Lung microvascular endothelial cell (primary cell): ENCODE measurements at places on chromosomes 4 and X.

GRCh38 chr4:8691151-8691775 lies 98.7 kb downstream of the CPZ start:
- DNase-seq = no peak

- peak; percentile 71 for DNase-seq
Measured at GRCh38 chrX:57156397-57157049, 19.3 kb upstream of the SPIN2A start.

DNA sequence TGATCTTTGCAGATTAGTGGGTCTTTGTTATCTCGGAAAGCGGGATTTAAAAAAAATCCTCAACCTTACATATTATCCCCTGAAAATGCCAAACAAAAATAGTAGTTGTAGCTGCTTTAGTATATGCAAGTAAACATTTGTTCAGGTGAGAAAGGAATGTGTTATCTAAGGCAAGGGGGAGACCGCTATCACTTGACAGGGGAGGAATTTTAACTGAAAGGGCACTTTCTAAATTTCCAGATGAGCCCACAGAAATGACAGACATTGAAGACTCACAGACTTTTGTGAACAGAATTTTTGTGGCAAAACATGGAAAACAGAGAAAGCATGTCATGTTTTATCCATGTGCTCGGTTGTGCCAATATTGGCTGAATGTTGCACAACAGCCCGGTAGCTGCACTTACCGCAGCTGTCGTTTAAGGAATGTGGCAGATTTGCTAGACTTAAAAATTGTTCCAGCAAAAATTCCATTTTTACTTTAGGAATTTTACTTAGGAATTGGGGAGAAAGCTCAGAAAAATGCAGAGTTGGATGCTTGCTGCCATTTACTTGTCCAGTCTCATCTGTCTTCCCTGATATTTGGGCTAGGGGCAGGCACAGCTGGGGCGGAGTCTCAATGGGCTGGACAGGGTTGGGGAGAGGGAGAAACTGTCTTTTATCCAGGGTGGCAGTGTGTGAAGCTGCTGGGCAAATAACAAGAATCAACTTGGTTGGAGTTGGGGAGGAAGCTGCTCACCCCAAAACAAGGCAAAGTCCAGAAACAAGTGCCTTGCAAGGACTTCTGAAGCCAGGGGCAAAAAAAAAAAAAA lies 94.6 kb upstream of the RPS6KA3 start:
- no peak for DNase-seq

DNA sequence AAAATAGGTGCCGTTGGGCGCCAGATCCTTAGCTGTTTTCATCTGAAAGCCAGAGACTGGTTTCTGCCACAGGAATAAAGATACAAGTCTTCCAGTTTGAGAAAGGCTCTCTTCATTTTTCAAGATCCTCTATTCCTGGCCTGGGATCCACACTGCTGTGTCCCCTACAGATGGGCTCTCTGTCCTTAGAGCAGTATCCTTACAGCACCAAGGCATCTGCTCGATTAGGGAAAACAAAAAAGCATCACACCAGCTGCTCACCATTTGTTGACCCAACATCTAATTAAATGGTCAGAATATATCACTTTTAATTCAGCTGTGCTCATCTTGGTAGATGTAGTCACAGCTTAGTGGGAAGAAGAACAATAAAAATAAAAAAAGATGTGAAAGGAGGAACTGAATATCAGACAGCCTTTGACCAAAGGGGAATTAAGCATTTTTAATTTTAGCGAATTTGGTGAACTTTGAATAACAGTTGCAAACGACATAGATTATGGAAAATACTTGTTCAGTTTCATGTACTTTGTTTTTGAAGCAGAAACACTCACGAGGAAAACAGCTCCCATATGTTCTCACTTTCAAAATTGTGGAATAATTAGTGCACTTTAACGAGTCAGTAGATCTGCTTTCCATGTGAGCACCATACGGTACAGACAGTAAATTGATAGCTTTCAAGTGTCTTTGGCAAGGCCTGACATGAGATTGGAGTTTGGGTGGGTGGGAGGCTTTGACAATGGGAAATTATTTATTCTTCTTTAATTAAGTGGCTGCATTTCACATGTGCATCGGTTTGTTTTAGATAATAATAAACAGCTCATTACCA lies 148.4 kb upstream of the CLNK start:
- no peak for DNase-seq

DNA sequence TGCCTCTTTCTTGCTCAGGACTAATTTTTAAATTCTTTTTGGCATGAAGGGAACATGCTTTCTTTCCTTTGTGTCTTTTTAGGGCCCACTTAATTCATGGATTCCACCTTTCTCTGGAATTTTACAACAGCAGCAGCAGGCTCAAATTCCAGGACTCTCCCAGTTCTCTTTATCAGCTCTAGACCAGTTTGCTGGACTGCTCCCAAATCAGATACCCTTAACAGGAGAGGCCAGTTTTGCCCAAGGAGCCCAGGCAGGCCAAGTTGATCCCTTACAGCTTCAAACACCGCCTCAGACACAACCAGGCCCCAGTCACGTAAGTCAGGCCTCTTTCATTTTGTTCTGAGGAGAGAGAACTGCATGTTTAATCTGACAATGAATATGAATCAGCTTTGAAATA lies 2.3 kb downstream of the ODAM start:
- DNase-seq = no peak

- no peak for DNase-seq
Measured at GRCh38 chr4:109690690-109691410, 12.4 kb downstream of the CASP6 start.

- peak; percentile 37 for DNase-seq
Measured at GRCh38 chr4:16056681-16057385, 27.0 kb downstream of the PROM1 start.

GRCh38 chrX:123603491-123603890 lies 129.4 kb downstream of the THOC2 start:
- DNase-seq = no peak

DNA sequence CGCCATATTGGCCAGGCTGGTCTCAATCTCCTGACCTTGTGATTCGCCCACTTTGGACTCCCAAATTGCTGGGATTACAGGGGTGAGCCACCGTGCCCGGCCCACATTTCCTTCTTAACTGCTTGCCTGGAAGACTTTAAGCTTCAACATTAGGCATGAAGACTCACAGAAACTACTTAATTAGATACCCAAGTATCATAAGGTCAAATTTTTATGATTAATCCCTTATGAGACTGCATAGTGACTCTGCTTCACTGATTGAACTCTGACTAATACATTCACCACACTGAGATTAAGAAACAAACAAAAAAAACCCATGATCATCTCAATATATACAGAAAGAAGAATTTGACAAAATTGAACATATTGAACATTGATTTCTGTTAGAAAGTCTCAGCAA lies 87.4 kb upstream of the KCTD8 start:
- no peak for DNase-seq

- no peak for DNase-seq
Measured at GRCh38 chr4:8078109-8078494, 80.5 kb downstream of the ABLIM2 start.

GRCh38 chr4:7944599-7945220 lies 5.0 kb upstream of the AFAP1 start:
- DNase-seq = no peak

DNA sequence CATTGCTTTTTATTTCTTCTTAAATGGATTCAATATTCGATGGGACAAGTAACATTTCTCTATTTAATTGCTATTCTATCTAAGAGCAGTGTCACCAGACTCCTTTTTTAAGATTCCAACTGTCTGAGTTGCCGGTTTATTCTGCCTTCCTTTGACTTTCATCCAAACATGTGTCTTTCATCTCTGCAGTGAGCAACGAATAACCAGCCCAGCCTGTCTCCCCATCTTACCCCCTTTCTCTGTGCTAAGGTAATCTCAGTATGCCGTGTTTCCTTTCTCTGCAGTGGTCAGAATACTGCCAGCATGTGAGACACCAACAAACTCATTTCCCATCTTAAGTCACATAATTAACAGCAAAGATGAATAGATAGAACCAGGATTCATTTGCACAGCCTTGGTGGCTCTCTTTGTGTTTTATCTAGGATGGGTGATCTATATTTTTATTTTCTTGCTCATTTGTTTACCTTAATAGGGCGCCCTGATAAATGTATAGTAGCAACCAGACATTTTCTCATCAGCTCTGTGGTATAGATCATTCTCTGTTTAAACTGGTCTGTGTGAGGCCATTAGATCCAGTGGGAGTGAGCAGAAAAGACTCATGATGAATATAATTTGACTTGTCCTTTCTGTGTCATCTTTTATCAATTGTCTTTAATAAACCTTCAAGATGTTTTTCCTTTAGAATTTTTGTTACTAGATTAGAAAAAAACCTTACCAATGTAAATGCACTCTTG lies 394.8 kb upstream of the IGFBP7 start:
- DNase-seq = no peak

DNA sequence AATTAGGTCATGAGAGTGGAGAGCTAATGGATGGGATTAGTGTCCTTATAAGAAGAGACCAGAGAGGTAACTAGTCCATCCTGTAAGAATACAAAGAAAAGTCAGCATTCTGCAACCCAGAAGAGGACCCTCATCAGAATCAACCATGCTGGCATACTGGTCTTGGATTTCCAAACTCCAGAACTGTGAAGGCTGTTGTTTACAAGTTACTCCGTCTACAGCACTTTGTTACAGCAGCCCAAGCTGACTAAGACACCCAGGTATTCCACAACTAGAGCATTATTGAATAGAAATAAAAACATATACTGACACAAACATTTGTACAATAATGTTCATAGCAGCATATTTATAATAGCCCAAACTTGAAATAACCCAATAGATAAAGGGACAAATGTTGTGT lies 9.2 kb downstream of the TMEM156 start:
- no peak for DNase-seq

DNA sequence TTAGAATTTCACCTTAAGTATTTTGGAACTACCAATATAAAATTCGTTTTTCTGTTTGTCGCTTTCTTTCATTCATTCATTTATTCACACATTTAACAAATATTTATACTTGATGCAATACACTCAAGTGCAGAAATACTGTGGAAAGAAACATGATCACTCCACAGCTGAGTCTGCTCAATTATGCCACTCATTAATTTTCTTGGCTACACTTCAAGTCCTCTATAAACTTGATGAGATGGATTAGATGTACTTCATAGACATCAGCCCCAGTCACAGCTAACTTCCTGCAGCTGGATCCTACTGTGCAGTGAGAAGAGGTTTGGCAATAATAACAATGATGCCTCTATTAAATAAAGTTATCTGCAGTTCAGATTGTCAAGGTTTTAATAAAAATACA lies 208.1 kb downstream of the PDGFC start:
- DNase-seq = no peak

- peak; percentile 48 for DNase-seq
Measured at GRCh38 chr4:150131581-150132228, 53.5 kb downstream of the DCLK2 start.

DNA sequence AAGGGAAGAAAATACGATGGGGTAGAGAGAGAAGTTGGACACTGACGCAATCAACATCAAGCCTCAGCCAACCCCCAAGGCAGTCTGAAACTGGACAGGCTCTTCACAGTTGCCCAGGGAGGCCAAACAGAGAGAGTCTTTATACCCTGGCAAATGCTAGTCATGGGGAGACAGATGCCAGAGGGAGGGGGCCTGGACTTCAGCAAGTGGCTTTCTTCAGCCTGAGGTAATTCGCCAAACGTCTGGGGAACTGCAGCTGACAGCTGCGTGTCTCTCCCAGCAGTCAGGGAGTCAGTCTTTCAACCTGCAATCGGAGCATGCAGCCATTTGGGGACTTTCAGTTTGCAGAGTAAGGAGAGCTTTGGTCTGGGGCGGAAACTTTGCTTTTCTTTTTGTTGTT lies 521.6 kb downstream of the TRIML1 start:
- DNase-seq = no peak

DNA sequence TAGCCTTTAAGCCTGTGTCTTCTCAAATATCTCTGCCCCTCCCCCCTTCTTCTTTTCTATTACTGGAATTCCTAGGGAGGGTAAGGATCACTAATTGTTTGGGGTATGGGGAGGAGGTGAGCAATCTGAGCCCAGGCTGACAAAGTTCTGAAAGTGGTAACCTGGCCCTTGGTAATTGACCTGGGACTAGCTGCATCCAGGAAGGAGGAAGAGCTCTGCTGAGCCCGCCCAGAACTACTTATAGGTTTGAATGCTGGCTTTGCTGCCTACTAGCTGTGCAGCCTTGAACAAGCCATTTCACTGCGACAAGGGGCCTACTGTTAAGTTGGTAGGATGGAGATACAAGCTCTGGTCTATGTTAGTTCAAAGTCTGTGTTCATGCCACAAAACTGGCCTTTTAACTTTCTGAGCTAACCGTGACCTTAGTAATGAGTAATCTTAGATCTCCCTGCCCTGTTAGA lies 37.8 kb downstream of the DGKK start:
- DNase-seq = no peak

- no peak for DNase-seq
Measured at GRCh38 chrX:330726-331150, 12.1 kb upstream of the GTPBP6 start.

GRCh38 chr4:74474345-74475090 lies 29.6 kb downstream of the AREG start:
- DNase-seq = peak; percentile 92

GRCh38 chr4:56704089-56704871 lies 23.2 kb upstream of the HOPX start:
- no peak for DNase-seq

DNA sequence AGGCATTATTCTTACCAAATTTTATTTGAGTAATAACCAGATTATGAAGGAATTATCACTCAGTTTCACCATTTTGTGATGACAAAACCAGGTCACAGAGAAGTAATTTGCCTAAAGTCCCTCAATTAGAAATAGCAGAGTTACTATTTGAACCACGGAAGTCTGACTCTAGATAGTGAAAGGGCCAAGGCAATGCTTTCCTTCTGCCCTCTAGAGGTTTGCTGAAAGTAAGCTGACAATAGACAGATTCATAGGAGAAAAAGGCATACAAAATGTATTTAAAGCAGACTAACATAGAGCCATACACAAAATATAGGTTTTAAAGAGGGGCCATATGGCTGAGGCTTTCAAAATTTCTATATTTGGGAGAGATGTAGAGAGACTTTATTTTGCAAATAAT lies 43.1 kb downstream of the CXXC4 start:
- no peak for DNase-seq

- DNase-seq = no peak
Measured at GRCh38 chrX:47283015-47283771, 50.4 kb downstream of the USP11 start.

DNA sequence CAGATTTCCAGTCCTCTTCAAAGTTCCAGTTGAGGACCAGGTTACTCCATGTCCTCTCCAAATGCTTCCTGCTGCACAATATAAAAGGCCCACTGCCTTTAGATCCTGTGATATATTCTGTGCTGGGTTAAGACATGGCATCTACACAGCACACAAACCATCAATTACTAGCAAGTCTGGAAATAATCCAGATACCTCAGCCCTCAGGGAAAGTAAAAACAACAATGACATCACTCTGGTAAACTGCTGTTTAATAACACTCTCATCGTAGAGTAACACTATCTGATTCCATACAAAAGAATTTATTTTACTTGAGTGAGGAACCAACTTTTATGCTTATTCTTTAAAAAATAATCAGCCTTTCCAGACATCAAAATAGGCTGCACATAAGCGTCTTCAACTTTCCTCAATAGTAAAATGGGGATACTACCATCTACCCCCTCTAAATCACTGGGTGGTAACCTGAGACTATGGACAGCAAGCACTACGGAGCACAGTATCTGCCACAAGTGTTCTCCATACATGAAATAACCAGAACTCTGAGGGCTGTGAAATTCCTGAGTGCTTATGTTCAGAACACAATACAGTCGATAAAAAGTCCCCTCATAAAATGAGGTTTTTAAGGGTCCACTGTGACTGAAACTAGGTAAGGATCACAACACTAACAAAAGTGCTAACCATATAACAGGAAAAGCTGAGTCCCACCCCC lies 53.4 kb downstream of the ABCG2 start:
- DNase-seq = peak; percentile 82
